Cortex of kidney (tissue), 1 donor: ENCODE measurements at places on chromosomes 4 and X.

- no peak for DNase-seq
Observed at GRCh38 chr4:119604266-119604665, 24.3 kb downstream of the PDE5A start.

- no peak for DNase-seq
Observed at GRCh38 chrX:152632445-152633097, 5.1 kb upstream of the GABRQ start.

DNA sequence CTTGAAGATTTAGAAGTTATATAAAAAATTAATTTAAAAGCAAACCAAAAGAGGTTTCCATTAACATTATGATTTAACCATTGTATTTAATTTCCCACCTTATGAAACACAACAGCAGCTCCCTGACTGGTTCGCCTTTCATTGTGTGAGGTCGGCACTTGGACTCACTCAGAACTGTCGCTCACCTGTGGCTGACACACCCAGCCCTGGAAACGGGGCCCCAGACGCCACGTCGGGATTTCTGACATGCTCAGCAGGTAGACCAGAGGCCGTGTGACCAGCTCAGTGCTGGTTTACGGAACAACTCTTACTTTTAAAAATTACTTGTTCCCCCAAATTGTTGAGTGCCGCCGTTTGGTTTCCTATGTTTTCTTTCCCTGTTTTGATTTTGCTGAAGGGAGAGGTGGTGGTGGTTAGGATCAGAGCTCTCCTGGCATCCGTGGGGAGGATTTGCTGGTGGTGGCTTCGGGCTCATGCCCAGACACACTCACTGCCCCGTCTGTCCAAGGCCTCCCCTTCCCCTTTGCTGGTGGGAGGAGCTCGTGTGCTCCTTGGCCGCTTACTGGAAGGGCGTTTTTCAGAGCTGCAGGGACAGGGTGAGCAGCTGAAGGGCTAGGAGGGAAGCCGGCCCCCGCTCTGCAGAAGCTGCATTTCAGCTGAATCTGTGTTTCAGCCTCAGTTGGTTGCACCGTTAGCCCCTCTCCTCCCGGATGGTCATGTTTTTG, 59.2 kb downstream of the CPLX1 start:
- DNase-seq: no peak

GRCh38 chr4:56220261-56220660, 167.0 kb downstream of the AASDH start:
- no peak for DNase-seq

GRCh38 chr4:181264893-181265292, 978.3 kb upstream of the TENM3 start:
- no peak for DNase-seq

- DNase-seq: no peak
Observed at GRCh38 chrX:85139422-85139821, 104.2 kb downstream of the SATL1 start.

- DNase-seq: no peak
Observed at GRCh38 chr4:153655928-153656327, 28.2 kb upstream of the TLR2 start.

- no peak for DNase-seq
Observed at GRCh38 chr4:156654410-156654809, 317.2 kb downstream of the PDGFC start.

GRCh38 chrX:133374874-133375387, 40.4 kb downstream of the GPC4 start:
- no peak for DNase-seq

DNA sequence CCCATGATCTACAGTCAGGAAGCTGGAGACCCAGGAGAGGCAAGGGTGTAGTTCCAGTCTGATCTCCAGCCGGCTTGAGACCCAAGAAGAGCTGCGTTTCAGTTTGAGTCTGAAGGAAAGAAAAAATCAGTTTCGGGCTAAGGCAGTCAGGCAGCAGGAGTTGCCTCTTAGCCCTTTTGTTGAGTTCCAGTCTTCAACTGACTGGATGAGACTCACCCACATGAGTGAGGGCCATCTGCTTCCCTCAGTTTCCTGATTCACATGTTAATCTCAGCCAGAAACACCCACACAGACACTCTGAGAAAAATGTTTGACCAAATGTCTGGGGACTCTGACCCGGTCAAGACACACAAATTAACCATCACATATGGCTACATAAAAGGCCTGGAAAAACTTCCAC, 73.6 kb upstream of the ELOVL6 start:
- DNase-seq: no peak

DNA sequence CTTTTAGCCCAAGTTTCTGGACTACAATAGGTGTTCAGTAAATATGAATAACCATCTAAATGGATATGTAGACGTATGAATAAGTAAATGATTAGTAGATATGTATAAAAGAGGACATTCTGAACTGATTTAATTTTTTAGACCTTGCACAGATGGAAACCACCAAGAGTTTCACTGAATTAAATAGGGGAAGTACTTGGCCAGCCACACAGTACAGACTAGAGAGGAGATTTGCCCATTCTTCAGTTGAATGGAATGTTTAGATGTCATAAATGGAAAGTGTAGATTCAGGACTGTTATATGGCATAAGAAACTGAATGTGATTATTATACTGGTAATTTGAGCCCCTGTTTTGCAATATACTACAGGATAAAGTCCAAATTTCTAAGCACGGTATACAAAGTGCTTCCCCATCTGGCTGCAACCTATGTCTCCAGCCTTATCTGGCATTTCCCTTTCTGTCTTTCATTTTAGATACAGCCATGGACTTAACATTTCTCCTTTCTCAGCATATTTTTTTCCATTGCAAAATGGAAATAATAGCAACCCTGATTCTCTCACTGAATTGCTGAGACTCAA, 137.8 kb upstream of the HS3ST1 start:
- DNase-seq: no peak

GRCh38 chrX:111504941-111505340, 6.5 kb upstream of the SERTM2 start:
- no peak for DNase-seq

GRCh38 chr4:75089206-75089605, 156.3 kb downstream of the PARM1 start:
- DNase-seq: no peak

GRCh38 chr4:130124066-130124465, 1028.1 kb downstream of the C4orf33 start:
- DNase-seq: no peak

DNA sequence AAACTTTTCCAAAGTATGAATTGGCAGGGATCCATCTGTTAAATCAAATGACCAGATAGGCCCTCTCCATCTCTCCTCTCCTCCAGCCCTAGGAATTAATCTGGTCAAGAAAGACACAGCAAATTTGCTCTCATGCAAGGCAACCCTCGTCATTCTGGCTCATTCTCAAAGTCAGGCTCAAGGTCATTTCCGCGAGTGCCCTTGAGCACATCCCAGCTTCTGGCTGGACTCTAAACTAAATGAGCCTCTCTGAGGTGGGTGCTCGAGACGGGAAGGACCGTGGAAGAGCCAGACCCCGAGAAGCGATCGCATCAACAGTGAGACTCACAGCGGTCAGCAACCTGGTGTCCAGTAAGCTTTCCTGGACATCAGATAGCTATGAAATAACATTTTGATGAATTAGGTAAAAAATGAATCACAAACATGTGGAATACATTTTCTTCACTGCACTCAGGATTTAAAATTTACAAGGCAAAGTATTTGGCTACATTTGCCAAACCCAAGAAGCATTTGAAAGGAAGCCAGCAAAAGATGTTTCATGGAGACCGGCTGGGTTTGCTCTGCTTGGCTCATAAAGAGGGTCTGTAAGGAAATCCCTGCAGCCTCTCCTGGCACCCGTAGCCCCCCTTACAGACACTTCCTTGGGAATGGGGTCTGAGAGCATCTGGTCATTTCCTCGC, 121.0 kb downstream of the ENPP6 start:
- no peak for DNase-seq

DNA sequence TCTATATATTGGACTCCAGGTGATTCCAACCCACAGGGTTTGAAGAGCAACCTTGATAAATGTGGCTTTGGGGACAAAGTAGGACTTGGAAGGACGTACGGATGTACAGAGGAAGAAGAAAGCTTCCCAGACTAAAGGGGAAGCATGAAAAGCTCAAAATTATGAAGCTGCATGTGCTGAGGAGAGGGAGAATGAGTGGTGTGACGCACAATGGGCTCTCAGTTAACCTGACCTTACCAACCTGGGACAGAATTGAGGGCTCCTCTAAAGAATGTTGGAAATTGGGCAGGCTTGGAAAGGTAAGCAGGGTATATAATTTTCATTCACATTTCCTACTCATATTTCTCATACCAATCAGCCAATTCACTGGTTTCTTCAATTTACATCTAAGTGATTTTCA, 10.5 kb upstream of the TIGD2 start:
- DNase-seq: no peak

DNA sequence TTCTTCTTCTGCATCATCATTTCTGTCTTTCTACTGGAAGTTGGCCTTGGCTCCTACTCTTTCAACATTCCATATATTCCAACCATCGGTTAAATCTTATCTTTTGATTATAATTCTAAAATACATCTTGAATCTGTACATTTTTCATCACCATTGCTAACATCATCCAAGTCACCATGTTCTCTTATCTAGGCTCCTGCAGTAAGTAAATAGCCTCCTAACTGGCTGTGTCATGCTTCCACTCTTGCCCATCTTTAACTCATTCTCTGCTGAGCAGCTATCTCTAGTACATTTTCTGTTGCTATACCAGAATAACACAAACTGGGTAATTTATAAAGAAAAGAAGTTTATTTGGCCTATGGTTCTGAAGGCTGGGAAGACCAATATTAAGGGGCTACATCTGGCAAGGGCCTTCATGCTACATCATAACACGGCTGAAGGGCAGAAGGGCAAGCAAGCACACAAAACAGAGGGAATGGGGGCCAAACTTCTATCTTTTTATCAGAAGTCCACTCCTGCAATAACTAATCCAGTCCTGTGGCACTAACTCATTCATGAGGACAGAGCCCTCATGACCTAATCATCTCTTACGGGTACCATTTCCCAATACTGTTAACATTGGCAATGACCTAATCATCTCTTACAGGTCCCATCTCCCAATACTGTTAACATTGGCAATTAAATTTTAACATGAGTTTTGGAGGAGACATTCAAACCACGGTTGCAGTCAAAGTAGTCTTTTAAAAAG, 72.2 kb downstream of the ENOX2 start:
- DNase-seq: no peak

- no peak for DNase-seq
Observed at GRCh38 chrX:154729439-154729838, 21.4 kb downstream of the GAB3 start.

DNA sequence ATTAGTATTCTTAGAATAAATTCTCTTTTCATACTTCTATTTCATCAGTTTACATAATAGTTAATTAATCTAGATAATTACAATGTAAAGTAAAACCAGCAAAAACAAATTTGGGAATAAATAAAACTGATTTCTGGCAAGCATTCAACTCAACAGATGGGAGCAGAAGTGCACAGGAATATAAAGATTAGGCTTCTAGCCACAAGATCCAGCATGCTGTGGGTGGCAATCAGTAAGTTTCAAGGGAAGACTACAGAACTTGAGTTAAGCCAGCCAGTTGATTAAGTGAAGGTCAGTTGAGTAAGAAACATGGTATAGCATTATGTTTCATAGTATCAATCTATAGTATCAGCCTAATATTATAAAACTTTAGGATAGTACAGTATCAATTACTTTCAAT, 324.2 kb upstream of the AADAT start:
- DNase-seq: no peak

GRCh38 chr4:108546728-108547127, 73.6 kb upstream of the RPL34 start:
- no peak for DNase-seq

DNA sequence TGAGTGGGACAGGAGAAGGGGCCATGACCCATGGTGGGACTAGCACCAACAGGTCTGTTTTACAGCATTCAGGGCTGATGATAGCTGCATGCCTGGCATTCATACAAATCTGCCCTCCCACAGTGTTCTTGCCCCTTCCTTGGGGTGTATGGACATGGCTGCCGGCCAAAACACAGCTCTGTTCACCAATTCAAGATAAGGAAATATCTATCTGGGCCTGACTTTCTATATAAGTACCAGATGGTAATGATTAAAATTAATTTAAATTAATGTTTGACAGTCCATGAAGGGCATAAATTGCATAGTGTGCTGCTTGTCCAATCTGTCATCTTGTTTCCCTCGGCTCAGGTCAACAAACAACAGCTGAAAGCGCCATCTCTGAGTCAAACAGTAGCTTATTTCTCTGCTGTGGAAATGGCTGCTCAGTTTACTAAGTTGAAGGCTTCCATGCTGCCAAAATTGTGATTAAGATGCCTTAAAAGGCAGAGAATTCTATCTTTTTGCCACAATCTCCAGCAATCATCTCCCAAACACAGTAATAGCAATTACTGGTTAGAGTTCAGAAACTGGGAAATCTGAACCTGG, 67.0 kb upstream of the TSPAN7 start:
- DNase-seq: no peak

DNA sequence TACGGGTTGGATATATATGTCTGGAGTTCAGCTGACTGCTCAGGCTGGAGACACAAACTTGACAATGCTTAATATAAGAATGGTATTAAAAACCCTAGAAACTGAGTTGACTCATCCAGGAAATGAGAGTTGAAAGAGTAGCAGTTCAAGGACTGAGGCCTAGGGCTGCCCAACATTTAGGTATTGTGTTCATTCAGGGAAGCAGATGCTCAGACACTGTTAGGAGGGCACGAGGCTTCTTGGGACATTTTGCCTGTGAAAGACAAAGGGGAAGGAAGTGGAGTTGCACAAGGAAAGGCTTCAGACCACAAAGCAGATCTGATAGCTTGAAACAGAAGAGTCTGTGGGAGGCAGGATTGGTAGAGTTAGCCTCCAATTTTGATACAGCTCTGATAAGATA, 52.0 kb upstream of the HS3ST1 start:
- DNase-seq: no peak

DNA sequence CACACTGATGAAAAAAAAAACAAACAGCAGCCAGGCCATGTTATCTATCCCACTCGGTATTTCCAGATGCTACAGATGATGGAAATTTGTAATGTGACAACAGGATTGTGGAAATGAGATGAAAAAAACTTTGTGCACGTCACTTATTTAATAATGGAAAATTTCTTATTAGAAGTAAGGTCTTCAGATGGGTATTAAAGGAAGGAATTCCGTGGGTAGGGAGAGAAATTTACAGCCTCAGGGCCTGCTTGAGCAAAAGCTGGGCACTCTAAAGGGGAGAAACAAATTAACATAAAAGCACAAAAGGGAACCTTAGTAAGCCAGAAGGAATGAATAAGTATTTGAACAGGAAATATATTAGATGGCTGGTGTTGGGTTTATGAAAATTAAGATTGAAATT, 4.2 kb upstream of the PKD2 start:
- no peak for DNase-seq

GRCh38 chr4:157706155-157706554, 466.7 kb downstream of the GASK1B start:
- no peak for DNase-seq

DNA sequence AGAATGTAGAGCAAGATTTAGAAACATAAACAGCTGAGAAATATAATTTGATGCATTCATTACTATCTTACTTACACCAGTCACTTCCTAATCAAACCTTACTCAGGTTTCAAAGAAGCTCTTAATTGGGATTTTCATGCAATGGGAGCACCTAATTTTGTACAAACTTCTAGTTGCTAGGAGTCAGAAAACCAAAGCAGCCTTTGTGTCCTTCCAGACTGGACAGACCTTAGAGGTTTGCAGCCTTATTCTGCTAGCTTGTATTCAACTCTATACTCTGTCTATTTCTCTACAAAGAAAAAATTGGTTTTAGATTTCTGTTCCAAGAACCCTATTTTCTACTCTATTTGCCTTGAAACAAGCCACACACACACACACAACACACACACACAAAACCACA, 19.4 kb downstream of the GABRA2 start:
- no peak for DNase-seq
